ENCODE measurements at places on chromosomes 4 and X.

DNA sequence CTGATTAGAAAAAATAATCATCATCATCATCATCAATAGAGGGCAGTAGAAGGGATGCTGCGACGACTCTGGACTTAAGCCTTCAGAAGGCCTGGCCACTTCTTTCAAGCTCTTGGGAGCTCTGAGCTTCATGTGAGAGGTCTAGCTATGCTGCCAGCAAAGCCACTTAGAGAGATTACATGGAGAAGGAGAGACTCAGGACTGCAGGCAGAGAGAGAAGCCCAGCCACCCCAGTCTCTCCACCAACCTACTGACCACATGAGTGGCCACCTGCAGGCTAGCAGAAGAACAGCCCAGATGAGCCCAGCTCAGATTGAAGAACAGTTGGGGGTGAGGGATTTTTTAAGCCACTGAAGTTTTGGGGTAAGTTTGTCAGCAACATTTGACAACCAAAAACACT is 17.1 kb upstream of the TMEM150C start:
- no peak for DNase-seq

GRCh38 chrX:118935352-118935751 is 39.1 kb upstream of the LONRF3 start:
- DNase-seq = no peak

DNA sequence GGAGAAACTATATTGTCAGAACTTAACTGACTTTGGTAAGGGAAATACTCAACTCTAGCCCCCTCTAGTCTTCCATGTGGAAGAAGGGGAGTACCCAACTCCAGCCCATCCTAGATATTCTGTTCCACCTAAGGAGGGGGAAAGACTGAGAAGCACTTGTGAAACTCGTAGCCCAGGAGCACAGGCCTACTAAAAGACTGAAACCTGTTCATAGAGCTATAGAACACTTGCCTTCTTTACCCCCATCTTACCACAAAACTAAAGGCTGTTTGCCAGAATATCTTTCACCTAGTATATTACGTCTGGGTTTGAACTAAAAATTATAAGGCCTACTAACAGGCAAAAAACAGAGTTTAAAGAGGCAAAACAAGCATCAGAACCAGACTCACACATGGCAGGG is 15.5 kb downstream of the CLDN22 start:
- DNase-seq = no peak

DNA sequence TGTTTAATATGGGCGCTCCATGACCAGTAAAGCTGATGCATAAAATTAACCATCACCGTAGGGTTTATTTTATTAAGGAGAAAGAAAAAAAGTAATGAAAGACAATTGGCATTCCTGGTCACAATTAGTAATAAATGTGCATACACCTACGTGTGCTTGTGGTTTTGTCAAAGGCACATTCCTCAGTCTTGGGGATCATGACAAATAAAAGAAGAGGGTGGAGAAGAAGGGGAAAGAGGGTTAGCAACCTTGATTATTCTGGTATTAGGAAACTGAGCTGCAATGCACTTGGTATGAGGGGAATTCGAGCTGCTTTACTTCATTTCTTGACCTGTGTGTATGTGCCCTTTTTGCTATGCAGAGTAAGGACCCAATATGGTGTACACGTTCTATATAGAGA is 1798.3 kb upstream of the PCDH7 start:
- DNase-seq = no peak

- DNase-seq = peak; percentile 61
Measured at GRCh38 chr4:94523617-94524016, 71.9 kb downstream of the PDLIM5 start.

GRCh38 chrX:119093991-119094735 is 21.4 kb downstream of the CT47C1 start:
- no peak for DNase-seq

DNA sequence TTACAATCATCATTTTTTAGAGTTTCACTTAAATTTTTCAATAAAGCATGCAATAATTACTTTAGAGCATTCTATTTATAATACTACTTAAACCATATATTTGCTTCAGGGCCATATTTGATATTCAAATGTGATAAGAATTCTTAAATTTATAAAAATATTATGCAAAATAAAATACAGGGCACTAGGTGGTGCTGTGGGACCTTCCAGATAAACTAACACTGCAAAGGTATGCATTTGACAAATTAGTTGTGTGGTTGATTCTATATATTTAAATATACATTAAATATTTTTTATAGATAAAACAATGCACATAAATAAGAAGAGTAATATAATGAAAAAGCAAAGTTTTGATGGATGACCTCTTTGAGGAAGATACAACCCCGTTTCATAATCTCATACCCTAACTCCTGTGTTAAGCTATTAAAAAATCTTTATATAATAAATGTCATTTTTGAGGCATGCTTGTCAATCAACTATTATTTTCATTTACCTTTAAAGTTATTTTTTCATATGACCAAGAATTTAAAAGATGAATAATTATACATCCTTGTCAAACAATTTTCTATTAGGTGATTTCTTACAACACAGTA is 128.4 kb downstream of the REELD1 start:
- peak; percentile 44 for DNase-seq

- DNase-seq = no peak
Measured at GRCh38 chr4:82994834-82995233, 15.8 kb downstream of the LIN54 start.

GRCh38 chr4:74777531-74777930 is 16.8 kb downstream of the BTC start:
- peak; percentile 18 for DNase-seq

- DNase-seq = no peak
Measured at GRCh38 chrX:10158279-10159144, 1.7 kb downstream of the CLCN4 start.

GRCh38 chrX:27924261-27924660 is 57.0 kb downstream of the DCAF8L1 start:
- DNase-seq = no peak

GRCh38 chrX:14528629-14529289 is 577 bp upstream of the GLRA2 start:
- DNase-seq = peak; percentile 50

DNA sequence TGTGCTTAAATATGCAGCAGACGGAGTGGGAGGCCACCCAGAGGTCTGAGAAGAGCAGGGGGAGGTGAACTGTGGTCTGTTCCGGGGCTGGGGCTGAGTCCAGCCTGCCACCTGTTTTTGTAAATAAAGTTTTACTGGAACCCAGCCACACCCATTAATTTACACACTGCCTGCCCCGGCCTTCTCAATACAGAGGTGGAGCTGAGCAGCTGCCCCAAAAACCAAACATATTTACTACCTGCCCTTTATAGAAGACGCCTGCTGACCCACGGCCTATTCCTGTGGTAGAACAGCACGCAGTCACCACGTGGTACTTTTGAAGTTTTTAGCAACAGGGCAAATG is 45.9 kb downstream of the FGFRL1 start:
- DNase-seq = no peak

DNA sequence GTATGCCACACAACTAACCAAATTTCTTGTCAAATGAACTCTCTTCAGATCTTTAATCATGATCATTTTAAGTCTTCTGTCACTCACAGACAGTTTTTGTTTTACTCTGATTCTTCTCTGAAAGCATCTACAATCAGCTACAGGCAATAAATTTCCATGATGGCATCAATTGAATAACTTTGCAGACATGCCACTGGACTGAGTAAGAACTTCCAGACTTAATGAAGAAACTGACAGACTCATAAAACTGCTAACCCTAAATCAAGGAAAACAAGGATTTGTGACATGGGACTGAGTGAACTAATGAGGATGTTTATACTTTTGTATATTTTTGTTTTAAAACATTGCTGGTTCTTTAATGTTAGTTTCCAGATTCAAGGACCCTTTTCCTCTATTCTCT is 5.5 kb upstream of the PPP1R2C start:
- DNase-seq = no peak

GRCh38 chrX:23228454-23228853 is 106.2 kb upstream of the PTCHD1 start:
- DNase-seq = no peak

- no peak for DNase-seq
Measured at GRCh38 chrX:129116676-129117470, 406.4 kb downstream of the SMARCA1 start.

DNA sequence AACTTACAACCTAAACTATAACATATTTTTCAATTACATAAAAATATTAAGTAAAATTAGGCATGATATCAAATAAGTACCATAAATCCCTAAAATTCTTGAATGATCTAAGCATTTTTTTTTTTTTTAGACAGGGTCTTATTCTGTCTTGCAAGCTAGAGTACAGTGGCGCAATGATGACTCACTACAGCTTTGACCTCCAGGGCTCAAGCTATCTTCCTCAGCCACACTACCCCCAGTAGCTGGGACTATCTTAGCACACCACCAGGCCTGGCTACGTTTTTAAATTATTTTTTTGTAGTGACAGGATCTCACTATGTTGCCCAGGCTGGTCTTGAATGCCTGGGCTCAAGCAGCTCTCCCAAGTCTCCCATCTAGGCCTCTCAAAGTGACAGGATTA is 1042.3 kb downstream of the FSTL5 start:
- DNase-seq = peak; percentile 7

DNA sequence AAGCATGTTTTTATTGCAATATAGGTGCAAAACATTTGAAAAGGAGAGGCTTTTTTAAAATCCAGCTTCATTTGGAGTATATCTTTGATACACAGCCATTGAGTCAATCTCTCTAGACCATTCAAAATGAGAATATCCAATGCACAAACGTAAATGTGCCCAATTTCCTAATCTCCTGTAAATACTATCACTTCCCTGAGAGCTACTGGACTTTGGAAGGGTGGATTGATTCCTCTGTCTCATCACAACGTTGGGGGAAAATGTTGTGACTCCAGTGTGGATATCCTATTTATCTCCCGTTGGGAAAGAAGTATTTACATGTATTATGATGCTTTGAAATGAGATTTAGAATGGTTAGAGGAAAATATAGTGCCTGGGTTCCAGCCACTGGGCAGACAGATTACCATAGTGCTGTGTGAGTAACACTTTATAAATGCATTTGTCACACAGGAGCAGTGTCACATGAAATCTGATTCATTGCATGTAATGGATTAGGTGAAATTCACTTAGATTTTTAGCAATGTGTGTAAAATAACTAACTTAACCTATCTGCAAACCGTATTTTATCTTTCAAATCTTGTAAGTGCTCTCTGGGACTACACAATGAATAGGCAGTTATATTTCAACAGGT is 64.4 kb upstream of the VCX3A start:
- DNase-seq = no peak

- peak; percentile 57 for DNase-seq
Measured at GRCh38 chrX:37921758-37922157, 74.4 kb upstream of the DYNLT3 start.

GRCh38 chr4:19259920-19260319 is 991.8 kb upstream of the SLIT2 start:
- DNase-seq = no peak

DNA sequence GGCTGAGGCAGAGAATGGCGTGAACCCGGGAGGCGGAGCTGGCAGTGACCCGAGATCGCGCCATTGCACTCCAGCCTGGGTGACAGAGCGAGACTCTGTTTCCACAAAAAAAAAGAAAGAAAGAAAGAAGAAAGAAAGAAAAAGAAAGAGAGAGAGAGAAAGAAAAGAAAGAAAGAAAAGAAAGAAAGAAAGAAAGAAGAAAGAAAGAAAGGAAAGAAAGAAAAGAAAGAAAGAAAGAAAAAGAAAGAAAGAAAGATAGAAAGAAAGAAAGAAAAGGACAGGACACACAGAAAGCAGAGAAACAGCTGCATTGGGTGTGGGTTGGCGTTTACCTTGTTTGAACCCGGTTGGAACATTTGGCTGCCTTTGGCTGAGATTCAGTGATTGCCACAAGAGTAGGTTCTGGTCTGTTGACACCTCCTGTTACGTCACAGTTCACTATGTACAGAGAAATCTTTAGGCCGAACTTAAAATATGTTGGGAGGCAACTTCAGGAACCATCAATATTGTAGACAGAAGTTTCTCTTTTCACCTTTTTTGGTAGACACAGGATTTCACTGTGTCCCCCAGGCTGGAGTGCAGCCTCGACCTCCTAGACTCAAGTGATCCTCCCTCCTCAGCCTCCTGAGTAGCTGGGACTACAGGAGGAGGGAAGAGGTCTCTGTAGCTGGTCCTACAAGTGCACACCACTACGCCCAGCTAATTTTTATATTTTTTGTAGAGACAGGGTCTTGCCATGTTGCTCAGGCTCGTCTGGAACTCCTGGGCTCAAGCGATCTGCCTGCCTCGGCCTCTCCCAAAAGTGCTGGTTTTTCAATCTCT is 16.3 kb upstream of the PLCXD1 start:
- no peak for DNase-seq

DNA sequence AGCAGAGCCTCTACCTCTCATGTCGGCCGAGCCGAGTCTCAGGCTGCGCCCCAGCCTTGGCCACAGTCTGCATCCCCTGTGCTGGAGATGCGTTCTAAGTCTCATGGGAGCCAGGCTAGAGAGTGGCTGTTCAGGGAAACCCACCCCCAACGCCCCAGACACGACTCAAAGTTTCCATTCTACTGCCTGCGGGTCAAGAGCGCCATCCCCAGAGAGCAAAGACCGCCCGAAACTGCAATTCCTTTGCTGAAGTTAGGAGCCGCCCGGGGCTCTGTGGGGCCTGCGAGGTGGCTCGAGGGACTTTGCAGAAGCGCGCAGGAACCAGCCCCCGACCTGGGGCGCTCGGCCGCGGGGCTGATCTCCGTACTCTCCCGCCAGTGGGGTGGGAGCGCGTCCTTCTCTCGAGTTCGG is 10.0 kb upstream of the ELF4 start:
- DNase-seq = peak; percentile 23

DNA sequence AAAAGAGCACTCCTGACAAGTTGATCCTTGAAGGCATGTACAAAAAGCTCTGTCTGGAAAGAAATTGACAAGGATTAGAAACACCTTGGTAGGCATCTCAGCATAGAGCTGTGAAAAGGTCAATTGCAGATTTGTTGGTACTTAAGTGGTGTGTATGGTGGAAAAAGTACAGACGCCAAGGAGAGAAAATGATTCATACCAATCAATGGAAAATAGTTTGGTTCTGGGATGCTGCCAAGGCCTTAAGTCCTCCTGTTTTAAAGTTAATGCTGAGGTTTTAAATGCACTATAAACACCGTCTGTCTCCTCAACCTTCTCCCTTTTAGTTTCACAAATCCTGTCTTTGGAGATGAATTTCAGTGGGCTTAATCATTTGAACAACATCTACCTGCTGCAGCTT is 524.1 kb downstream of the IL15 start:
- DNase-seq = no peak

DNA sequence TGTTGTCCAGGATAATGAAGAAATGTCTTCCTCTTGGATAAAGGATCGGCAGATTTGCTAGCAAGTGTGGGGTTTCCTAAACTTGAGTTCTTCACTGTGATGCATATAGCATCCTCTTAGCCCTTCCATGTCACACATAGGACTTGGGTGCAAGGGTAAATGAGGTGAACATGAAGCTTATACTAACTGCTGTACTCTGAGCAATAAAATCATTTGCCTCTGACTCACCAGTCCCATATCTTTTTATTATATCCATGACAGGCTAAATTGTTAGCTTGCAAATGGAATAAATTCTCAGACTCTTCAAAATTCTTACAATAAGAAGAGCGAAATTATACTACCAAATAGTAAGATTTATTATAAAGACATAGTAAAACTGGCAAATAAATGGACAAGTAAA is 14.7 kb upstream of the TBC1D1 start:
- DNase-seq = no peak

GRCh38 chrX:10524578-10524977 is 95.8 kb downstream of the MID1 start:
- no peak for DNase-seq

GRCh38 chr4:103095080-103095479 is 4.6 kb downstream of the BDH2 start:
- DNase-seq = no peak
